ENCODE measurements at places on chromosomes 5 and 9.
A peak's percentile ranks its signal among the peaks of the same experiment; 100 is the strongest.

DNA sequence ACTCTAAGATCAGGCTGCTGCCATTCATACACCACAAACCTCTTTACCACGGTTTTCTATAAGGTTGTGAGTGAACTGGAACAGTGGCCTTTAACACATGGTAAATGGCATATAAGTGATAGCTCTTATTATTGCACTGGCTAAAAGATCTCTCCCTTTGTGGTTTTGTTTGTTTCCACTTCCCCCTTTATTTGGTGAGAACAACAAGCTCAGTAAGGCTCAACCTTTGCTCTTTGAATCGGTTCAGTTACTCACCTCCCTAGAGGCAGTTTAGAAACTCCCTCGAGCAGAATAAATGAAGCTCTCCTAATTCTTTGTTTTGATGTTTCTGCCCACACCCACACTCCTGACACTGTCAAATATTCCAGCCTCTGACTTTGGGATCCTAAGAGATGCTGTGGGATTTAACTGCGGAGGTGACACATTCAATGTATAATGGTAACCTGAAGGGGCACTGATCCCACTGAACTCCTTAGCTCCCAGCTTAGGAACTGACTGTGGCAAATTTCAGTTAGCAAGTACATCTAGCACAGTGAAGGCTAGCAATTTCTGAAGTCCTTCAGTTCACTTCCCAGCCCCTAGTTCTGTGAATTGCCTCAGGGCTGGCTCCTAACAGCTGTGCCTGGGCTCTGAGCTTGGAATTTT is 22.5 kb upstream of the RAD23B start:
- no peak for DNase-seq

GRCh38 chr9:13705918-13706317 is 426.4 kb upstream of the MPDZ start:
- no peak for DNase-seq

DNA sequence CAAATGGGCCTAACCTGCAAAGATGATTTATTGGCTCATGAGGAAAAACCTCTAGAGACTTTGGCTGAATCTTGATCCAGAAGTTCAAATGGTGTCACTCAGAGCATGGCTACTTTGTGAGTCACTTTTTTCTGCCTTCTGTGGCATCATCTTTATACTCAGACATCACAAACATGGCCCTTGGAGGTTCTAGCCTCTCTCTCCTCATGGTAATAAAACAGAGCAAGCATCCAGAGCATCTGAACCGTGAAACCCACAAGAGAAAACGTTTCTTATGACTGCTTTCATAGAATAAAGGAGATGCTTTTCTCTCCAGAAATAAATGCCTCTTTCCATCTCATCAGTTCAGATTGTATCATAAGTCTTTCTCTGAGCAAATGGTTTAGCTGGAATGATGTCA is 780.3 kb downstream of the KCTD16 start:
- DNase-seq, result no peak

DNA sequence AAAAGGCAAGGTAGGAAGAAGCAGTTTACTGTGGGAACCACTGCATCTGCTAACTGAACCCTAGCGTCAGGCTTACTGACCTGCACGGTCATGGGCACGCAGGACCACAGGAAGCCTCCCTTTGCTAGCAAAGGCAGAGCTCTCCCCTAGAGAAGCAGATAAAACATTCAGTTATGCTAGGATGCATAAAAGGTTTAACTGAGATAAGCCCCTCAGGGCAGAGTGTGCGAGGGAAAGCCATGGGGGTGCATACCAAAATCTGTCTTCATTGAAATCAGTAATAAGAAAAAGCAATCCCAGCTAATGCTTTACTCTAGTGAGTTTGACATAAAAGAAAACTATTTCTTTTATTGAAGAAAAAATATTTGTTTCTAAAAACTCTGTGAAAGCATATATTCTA is 2403.7 kb upstream of the C9orf72 start:
- no peak for DNase-seq

DNA sequence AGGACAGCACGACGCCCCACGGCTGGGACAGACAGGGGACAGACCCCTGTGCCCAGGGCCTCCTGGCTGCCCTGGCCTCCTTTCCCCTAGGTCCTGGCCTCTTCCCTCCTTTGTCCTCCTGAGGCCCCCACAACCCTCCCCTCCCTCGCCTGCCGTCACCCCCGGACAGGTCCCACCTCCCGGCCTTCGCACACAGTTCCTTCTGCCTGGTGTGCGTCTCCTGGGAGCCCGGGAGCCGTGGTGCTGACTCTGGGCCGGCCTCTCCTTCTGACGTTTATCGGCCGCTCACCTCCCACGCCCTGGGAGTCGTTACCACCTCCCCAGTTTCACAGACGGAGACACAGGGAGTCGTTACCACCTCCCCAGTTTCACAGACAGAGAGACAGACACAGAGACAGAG is 25.1 kb upstream of the NOTCH1 start:
- no peak for DNase-seq

GRCh38 chr5:6576861-6577501 is 55.9 kb downstream of the NSUN2 start:
- no peak for DNase-seq

GRCh38 chr9:75889977-75890471 is 449 bp upstream of the PCSK5 start:
- peak; percentile 10 for DNase-seq

DNA sequence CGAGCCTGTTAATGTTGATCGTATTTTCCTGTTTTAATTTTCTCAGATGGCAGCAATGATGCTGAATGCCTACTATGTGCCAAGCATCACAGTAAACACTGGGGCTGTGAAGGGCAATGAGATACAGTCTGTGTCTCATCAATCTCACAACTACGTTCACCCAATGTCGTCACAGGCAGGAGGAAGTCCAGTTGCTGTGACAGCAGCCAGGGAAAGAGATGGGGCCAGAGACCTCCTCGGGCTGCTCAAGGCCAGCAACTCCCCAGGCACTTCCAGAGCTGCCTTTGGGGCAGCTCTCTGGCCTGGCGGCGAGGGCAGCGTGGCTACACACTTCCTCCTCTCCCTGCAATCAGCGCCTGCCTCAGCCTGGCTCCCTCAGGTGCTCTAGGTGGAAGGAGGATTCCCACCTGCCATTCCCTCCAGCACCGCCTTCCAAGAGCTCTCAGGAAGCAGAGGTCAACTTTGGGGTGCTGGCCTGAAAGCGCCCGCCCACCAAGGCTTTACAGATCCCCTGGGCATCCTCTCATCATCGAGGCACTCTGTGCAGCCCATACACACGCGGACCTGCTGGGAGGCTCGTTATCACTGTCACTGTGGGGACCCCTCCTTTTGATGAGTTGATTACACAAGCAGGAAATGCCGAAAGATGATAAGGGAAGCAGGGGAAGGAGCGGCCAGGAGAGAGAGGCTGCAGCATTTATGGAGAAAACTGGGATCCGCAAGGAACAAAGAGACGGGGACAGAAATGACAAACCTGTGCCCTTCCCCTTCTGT is 159.2 kb downstream of the ZDHHC21 start:
- DNase-seq, result no peak

DNA sequence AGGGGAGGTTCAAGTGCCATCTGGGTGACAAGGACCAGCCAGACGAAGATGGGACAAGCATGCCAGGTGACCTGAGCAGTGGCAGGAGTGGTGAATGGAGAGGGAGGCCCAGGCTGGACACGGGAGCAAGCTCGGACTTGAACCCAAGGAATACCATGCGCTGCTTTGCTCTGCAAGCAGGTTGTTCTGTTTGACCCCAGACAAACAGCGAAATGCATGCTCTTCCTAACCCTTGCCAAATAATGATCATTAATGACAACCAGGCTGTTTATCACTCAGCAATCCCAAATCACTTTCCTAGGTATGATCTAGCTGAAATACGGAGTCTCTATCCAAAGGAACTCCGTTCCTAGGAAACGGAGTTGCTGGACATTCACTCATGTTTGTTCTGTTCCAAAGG is 77.4 kb downstream of the PTPDC1 start:
- DNase-seq, result no peak

- no peak for DNase-seq
These were observed 66.9 kb downstream of the RFX3 start for GRCh38 chr9:3458806-3459475.

DNA sequence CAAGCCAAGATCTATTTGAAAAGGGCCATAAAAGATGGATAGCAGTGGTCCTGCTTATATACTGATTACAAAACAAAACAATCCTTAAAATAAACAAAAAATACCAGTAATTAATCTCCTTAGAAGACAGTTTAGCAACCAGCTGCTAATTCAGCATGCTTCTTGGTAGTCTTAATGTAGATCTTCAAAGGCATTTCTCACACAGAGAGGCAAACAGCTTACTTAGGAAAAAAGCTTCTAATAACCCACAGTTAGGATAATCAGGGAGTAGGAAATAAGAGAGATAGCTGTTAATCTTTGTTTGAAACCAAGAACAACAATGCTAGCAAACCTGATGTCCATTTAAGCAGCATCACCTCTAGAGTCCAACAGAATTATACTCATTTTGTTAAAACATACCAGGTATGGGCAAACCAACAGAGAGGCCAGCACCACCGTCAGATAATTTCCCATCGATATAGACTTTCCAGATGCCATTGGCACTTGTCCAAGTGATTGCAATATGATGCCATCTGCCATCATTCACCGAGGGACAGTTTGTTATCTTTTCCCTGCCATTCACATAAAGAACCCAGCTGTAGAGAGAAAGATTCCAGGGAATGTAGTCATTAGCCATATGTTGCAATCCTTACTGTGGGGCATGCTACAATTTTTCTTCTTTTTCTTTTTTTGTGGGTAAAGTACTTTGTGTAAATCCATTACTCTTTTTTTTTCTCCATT is 105.6 kb upstream of the TXNDC8 start:
- no peak for DNase-seq

GRCh38 chr9:14300040-14300439 is 13.9 kb downstream of the NFIB start:
- DNase-seq, result no peak

DNA sequence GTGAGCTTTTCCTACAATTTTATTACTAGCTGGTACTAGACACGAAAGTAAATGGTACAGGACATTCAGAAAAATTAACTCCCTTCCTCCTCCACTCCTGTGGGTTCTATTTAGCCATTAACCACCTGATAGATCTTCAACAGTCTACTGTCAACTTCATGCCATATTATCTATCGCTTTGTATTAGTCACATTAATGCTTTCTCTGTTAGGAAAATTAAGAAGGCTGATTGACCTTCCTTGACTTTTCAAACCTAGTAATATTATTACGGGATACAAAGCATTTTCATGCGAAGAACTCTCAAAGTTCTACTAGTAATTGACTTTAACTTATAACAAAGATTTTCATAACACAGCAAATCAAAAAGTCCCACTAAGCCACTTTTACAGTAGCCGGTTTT is 1.2 kb downstream of the TEX10 start:
- DNase-seq, result no peak

- peak; percentile 38 for DNase-seq
These were observed 81.2 kb upstream of the UBTD2 start for GRCh38 chr5:172364773-172365172.

DNA sequence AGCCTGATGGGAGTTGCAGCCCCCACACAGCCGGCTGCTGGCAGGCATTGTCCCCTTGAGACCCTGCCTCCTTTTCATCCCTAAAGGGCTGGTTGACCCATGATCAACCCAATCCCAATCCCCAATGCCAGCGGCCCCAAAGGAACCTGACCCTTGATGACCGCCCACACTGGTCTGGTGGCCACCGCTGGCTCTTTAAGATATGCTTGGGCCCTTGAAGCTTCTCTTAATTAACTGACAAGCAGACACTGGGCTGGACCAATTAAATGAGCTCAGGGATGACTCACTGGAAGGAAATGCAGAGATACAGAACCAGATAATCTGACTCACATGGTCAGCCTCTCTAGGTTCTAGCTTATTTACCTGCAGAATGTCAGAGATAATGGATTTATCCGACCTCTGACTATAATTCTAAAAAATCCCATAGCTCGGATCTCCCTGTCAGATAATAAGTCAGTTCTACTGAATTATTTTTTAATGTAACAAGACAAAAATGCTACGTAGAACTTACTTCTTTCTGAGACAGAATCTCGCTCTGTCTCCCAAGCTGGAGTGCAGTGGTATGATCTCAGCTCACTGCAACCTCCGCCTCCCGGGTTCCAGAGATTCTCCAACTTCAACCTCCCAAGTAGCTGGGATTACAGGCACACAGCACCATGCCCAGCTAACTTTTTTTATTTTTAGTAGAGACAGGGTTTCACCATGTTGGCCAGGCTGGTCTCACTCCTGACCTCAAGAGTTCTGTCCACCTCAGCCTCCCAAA is 11.1 kb upstream of the MLANA start:
- no peak for DNase-seq

- no peak for DNase-seq
These were observed 26.6 kb downstream of the NR5A1 start for GRCh38 chr9:124480621-124480981.

DNA sequence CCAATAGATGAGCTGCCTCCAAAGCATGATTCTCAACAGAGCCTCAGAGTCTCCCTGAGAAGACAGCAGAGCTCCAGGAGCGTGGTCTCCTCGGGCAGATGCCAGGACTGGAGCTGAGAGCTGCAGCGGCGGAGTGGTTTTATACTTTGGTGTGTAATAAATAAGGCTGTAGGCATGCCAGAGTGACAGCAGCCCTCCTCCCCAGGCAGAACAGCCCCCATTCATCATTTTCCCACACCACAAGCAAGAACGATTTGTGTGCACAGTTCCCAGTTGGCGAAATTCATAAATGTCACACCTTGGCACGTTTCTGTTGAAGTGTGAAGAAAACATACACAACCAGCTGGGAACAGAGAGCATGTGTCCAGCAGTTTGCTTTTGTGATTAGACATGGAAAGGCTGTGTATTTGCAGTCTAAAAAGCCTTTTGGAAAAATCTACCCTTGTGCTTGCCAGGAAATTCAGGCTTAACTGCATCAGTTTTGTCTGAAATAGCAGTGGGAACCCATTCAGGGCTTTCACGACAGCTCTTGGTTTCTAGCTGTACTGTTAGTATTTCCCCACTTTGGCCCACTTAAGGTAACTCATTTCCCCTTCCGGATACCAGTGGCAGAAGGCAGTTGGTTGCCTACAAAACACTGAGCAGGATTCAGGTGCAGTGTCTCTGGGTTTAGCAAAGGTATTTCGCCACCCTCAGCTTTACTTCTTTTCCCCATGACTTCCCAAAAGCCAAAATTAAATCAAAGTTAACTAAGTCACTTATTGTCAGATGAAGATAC is at the start of gene C1QTNF3:
TSS of gene C1QTNF3 (minus strand) at position 115 of the 778 bp plus-strand sequence. CDS start at position 27, 88 bp downstream.
- DNase-seq, result no peak

DNA sequence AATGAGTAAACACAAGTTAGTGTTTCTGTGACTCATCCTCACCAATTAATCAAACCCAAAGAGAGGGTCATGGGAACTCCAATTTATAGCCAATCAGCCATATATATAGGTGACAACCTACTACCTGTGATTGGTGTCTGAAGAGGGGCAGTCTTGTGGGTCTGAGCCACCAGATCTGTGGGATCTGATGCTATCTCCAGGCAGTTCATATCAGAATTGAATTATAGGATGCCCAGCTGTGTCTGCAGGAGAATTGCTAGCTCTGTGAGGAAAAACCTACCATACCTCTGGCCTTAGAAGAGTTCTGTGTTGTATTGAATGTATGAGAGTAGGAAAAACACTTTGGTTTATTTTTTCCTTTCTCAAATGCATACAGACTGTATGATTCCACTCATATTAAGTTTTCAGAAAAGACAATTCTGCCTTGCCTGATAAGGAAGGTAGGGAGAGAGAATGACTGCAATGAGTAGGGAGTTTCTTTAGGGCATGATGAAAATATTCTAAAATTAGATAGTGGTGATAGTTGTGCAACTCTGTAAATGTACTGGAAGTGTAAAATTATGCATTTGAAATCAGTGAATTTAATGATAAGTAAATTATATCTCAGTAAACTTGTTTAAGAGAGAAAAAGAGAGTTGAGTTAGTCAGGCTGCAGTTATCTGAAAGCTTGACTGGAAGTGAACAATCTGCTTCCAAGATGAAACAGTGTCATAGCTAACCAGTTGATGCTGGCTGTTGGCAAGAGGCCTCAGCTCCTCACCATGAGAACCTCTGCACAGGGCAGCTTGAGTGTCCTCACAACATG is 274.9 kb downstream of the AUH start:
- DNase-seq, result no peak
